Activated CD4-positive, alpha-beta T cell treated with anti-CD3 and anti-CD28 coated beads, Interleukin-2, amount 10 ng/mL, durations not matched to agents 24 days and 14 days (primary cell): ENCODE measurements at places on chromosomes 3 and 15.
A peak's percentile ranks its signal among the peaks of the same experiment; 100 is the strongest.

DNA sequence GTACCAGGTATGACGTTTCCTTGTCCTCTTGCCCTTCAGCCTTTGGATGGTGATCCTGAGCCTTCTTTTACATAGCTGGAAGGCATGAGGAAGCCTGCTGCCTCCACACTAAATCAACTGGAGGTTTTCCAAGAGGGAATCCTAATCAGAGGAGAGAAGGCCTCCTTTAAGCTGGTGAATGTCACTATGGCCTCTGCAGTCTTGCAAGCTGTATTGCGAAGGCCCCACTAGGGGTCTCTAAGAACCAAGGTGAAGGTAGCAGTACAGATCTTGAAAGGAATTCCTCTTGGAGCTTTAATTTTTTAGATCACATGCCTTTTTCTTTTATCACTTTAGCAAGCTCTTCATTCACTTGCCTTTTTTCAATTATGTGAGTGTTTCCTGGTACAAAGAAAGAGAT lies 119.2 kb downstream of the GHSR start:
- no peak overlapping the region for H3K4me3 ChIP-seq
- H3K27ac ChIP-seq, result no peak overlapping the region
- no peak for DNase-seq
- peaks cover 13% of the 10 kb centered on the region for H3K36me3 ChIP-seq

- H3K4me3 ChIP-seq, result peak overlapping the region; percentile 98
- H3K27me3 ChIP-seq, result no peaks in the 10 kb centered on the region
- H3K27ac ChIP-seq, result peak overlapping the region; percentile 66
These were observed 8.8 kb downstream of the BCL6 start for GRCh38 chr3:187736418-187736871.

- H3K4me1 ChIP-seq, result no peaks in the 10 kb centered on the region
- H3K36me3 ChIP-seq, result no peaks in the 10 kb centered on the region
- no peak overlapping the region for H3K4me3 ChIP-seq
- DNase-seq, result no peak
- no peaks in the 10 kb centered on the region for H3K27me3 ChIP-seq
These were observed 950.1 kb downstream of the TBL1XR1 start for GRCh38 chr3:176247191-176247590.

GRCh38 chr3:187807086-187807862 lies 62.0 kb upstream of the BCL6 start:
- H3K36me3 ChIP-seq, result peaks cover 12% of the 10 kb centered on the region
- peak overlapping the region; percentile 95 for H3K27ac ChIP-seq
- H3K27me3 ChIP-seq, result no peaks in the 10 kb centered on the region
- peaks cover 68% of the 10 kb centered on the region for H3K4me1 ChIP-seq

GRCh38 chr15:37819191-37819590 lies 115.2 kb upstream of the TMCO5A start:
- H3K27ac ChIP-seq, result no peak overlapping the region
- no peaks in the 10 kb centered on the region for H3K27me3 ChIP-seq
- H3K36me3 ChIP-seq, result no peaks in the 10 kb centered on the region
- no peak for DNase-seq
- H3K4me3 ChIP-seq, result no peak overlapping the region

GRCh38 chr3:76063019-76063418 lies 277.7 kb upstream of the ZNF717 start:
- H3K27me3 ChIP-seq, result no peaks in the 10 kb centered on the region
- H3K36me3 ChIP-seq, result no peaks in the 10 kb centered on the region
- no peak for DNase-seq

DNA sequence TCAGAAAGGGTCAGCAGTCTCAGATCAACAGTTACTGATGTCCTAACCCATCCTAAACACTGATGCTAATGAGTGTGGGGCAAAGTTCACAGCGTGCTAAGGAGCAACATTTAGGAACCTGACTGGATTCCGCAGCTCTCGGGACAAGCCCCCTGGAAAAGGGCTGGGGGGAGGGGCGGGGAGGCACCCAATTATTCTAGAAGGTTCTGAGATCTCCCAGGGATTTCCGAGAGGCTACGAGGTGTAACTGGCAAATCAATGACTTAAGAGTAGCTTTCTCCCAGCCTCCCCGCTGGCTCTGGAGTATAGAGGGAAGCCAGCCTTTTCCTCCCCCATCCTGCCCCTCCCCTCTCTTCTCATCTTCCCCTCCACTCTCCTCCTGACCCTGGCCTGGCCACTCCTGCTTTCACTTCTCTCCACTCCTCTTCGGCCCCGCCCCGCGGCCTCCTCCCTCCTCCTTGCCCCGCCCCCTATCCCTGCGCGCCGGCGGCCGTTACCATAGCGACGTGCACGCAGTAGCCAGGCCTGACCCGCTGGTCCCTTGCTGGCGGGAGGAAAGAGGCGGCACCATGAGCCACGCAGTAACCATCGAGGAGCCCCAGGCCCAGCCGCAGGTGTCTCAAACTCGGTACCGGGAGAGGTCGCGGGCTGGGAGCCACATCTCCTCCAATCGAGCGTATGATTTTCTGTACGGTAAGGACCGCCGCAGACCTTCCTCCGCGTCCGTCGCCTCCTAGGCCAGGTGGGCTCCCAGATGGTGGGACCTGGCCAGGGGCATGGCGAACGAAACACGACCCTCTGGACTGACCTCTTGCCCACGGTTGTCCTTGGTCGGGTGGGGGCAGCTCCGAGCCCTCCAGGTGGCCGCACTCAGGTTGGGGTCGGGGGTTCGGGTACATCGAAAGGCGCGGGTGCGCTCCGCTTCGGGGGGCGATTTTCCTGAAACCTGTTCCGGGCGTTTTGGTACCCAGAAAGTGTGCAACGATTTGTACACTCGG lies at the start of gene CFAP91:
Gene CFAP91 (plus strand): TSS at position 493 of the 998 bp plus-strand sequence. CDS start 77 bp downstream, at position 570.
- H3K36me3 ChIP-seq, result peaks cover 9% of the 10 kb centered on the region
- peaks cover 29% of the 10 kb centered on the region for H3K4me1 ChIP-seq
- DNase-seq, result peak; percentile 94
- peak within 1 kb of the TSS; percentile 40 for H3K27ac ChIP-seq

DNA sequence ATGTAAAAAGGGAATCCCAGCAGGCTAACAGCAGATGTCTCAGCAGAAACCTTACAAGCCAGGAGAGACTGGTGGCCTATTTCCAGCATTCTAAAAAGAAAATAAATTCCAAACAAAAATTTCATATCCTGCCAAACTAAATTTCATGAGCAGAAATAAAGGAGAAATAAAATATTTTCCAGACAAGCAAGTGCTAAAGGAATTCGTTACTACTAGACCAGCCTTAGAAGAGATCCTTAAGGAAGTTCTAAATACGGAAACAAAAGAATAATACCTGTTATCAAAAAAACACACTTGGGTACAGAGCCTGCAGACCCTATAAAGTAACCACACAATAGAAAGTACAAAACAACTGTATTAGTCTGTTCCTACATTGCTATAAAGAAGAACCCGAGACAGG lies 41.4 kb downstream of the HDGFL3 start:
- peaks cover 34% of the 10 kb centered on the region for H3K36me3 ChIP-seq
- no peak overlapping the region for H3K27ac ChIP-seq
- H3K4me1 ChIP-seq, result peaks cover 35% of the 10 kb centered on the region
- H3K27me3 ChIP-seq, result peaks cover 14% of the 10 kb centered on the region

- no peaks in the 10 kb centered on the region for H3K4me1 ChIP-seq
- H3K27ac ChIP-seq, result peak overlapping the region; percentile 77
- H3K27me3 ChIP-seq, result no peaks in the 10 kb centered on the region
- H3K4me3 ChIP-seq, result no peak overlapping the region
These were observed 43.9 kb downstream of the TLE3 start for GRCh38 chr15:70053716-70054229.

GRCh38 chr3:32890420-32891276 lies 60.8 kb upstream of the CCR4 start:
- H3K27ac ChIP-seq, result no peak overlapping the region
- H3K4me3 ChIP-seq, result no peak overlapping the region
- DNase-seq, result no peak
- no peaks in the 10 kb centered on the region for H3K36me3 ChIP-seq
- no peaks in the 10 kb centered on the region for H3K4me1 ChIP-seq
- H3K27me3 ChIP-seq, result peaks cover 51% of the 10 kb centered on the region

GRCh38 chr15:64690008-64690407 lies 85.4 kb downstream of the RBPMS2 start:
- H3K4me3 ChIP-seq, result no peak overlapping the region
- H3K4me1 ChIP-seq, result peaks cover 9% of the 10 kb centered on the region
- H3K27me3 ChIP-seq, result no peaks in the 10 kb centered on the region
- H3K27ac ChIP-seq, result no peak overlapping the region
- peaks cover 46% of the 10 kb centered on the region for H3K36me3 ChIP-seq
- DNase-seq, result no peak

GRCh38 chr3:150611666-150612065 lies 8.5 kb downstream of the SELENOT start:
- no peak overlapping the region for H3K27ac ChIP-seq
- H3K27me3 ChIP-seq, result no peaks in the 10 kb centered on the region
- no peak overlapping the region for H3K4me3 ChIP-seq
- peak; percentile 48 for DNase-seq
- H3K36me3 ChIP-seq, result peaks cover 50% of the 10 kb centered on the region

GRCh38 chr15:92019706-92020105 lies 166.2 kb downstream of the SLCO3A1 start:
- no peak overlapping the region for H3K4me3 ChIP-seq
- peaks cover 6% of the 10 kb centered on the region for H3K4me1 ChIP-seq
- no peak for DNase-seq
- H3K27ac ChIP-seq, result no peak overlapping the region
- H3K27me3 ChIP-seq, result no peaks in the 10 kb centered on the region

DNA sequence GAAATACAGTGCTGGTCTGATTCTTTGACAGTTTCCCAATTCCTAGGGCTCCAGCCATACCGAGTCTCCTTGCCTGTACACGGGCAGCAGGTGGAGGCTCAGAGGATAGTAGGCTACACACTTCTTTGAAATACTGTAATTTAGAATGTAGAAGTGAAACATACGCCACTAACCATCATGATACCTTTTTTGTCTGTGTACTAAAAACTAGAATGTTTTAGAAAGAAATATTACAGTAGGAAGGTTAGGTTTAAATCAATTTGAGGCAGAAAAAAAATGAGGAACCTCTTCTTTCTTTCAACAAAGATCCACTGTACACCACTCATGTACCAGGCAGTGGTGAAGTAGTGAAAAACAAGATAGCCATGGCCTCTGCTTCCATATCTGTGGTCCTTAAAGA lies 354.7 kb downstream of the MCTP2 start:
- H3K36me3 ChIP-seq, result peaks cover 2% of the 10 kb centered on the region
- H3K4me1 ChIP-seq, result peaks cover 44% of the 10 kb centered on the region
- DNase-seq, result no peak

GRCh38 chr3:45509038-45509767 lies 85.3 kb upstream of the LIMD1 start:
- H3K4me3 ChIP-seq, result no peak overlapping the region
- no peak overlapping the region for H3K27ac ChIP-seq
- peak; percentile 63 for DNase-seq
- peaks cover 7% of the 10 kb centered on the region for H3K4me1 ChIP-seq

DNA sequence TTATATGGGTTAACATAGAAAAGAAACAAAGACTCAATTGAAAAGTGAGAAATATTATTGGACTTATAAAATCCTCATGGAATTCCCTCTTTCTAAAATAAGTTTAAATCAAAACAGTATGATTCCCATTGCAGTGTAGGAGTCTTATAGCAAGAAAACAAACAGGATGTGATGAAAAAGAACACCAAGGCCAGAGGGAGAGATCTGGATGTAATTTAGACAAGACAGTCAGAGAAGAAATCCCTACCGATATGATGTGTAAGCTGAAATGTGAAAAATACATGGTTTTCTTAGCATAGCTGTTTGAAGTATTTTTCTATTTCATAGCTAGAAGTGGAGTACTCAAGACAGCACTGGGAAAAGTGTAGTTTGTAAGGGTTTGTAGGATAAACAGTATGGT lies 521.5 kb downstream of the RSL24D1 start:
- no peaks in the 10 kb centered on the region for H3K27me3 ChIP-seq
- H3K27ac ChIP-seq, result no peak overlapping the region
- DNase-seq, result no peak
- no peak overlapping the region for H3K4me3 ChIP-seq

- no peaks in the 10 kb centered on the region for H3K36me3 ChIP-seq
- H3K27me3 ChIP-seq, result no peaks in the 10 kb centered on the region
- no peak overlapping the region for H3K4me3 ChIP-seq
- H3K27ac ChIP-seq, result no peak overlapping the region
- no peak for DNase-seq
- no peaks in the 10 kb centered on the region for H3K4me1 ChIP-seq
These were observed 322.7 kb upstream of the ZNF717 start for GRCh38 chr3:76107935-76108570.

GRCh38 chr3:77530870-77531269 lies 491.0 kb downstream of the ROBO2 start:
- DNase-seq, result no peak
- H3K36me3 ChIP-seq, result no peaks in the 10 kb centered on the region
- no peak overlapping the region for H3K27ac ChIP-seq

DNA sequence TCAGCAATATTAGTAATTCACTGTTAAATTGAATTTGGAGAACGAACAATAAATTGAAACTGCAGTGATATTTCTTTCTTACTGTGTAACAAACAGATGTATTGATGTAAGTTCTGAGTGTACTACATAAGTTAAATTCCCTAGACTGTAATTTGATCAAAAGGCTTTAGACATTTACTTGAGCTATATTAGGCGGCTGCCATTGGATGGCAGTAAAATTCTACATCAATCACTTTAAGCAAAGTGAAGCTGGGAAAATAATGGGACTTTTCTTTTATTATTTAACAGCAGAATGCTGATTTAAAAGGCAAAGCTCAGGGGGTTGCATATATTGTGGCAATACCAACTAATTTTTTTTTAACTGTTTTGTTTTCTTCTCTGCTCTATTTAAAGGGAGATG lies 212.6 kb upstream of the PLSCR5 start:
- DNase-seq, result no peak
- no peak overlapping the region for H3K27ac ChIP-seq
- H3K4me1 ChIP-seq, result no peaks in the 10 kb centered on the region
- no peaks in the 10 kb centered on the region for H3K36me3 ChIP-seq
- H3K4me3 ChIP-seq, result no peak overlapping the region

- no peak overlapping the region for H3K4me3 ChIP-seq
- no peak overlapping the region for H3K27ac ChIP-seq
- no peak for DNase-seq
- no peaks in the 10 kb centered on the region for H3K36me3 ChIP-seq
- H3K4me1 ChIP-seq, result no peaks in the 10 kb centered on the region
These were observed 23.1 kb downstream of the FGD5 start for GRCh38 chr3:14841836-14842235.

DNA sequence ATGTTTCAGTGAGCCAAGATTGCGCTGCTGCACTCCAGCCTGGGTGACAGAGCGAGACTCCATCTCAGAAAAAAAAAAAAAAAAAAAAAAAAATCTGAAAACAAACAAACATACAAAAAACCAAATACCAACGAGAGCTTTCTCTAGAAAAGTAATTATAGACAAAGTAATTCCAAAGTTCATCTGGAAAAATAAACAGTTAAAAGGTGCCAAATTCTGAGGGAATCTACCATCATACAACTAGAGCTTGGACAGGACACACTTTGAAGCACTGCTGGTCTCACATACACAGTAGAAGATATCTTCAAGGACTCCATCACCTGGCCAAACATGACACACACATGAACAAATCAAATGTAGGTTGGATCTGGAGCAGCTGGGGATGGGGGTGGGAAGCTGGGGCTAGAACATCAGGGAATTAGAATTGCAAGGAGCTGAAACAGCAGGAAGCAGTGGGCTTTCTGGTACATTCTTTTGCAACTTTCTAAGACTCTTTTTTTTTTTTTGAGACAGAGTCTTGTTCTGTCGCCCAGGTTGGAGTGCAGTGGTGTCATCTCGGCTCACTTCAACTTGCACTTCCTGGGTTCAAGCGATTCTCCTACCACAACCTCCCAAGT lies 41.1 kb upstream of the CTSH start:
- H3K27me3 ChIP-seq, result peaks cover 12% of the 10 kb centered on the region
- no peak overlapping the region for H3K4me3 ChIP-seq
- H3K36me3 ChIP-seq, result no peaks in the 10 kb centered on the region
- H3K27ac ChIP-seq, result no peak overlapping the region
- H3K4me1 ChIP-seq, result peaks cover 7% of the 10 kb centered on the region
